Lung (tissue), 17 donors: ENCODE measurements at places on chromosomes 2 and 18. TPM values are rescaled to one million over a fixed set of nuclear protein-coding genes. Genes with fewer than 3 reads are reported as not detected.

The USP34 gene
- polyA plus RNA-seq, result 47.7 TPM

The GPR17 gene
- polyA plus RNA-seq, result 1.4 TPM

The UGT1A10 gene
- 0.14 TPM for polyA plus RNA-seq

The DSG2 gene
- polyA plus RNA-seq, result 16.4 TPM

The ASPRV1 gene
- 0.94 TPM for polyA plus RNA-seq

The RAPH1 gene
- polyA plus RNA-seq, result 7.2 TPM

The CABLES1 gene
- 10.3 TPM for polyA plus RNA-seq

The VWA3B gene
- 4.6 TPM for polyA plus RNA-seq

The AMER3 gene
- not detected for polyA plus RNA-seq

The GPR155 gene
- 1.7 TPM for polyA plus RNA-seq

The SKOR2 gene
- polyA plus RNA-seq, result not detected

The CD28 gene
- polyA plus RNA-seq, result 0.14 TPM

The KIF1A gene
- 0.14 TPM for polyA plus RNA-seq

The LRATD1 gene
- polyA plus RNA-seq, result 3.7 TPM

The ALPP gene
- 15.5 TPM for polyA plus RNA-seq

The LPIN2 gene
- polyA plus RNA-seq, result 22.3 TPM

The GLI2 gene
- 1.1 TPM for polyA plus RNA-seq

The GALNT14 gene
- 0.85 TPM for polyA plus RNA-seq

The HDAC4 gene
- 12.1 TPM for polyA plus RNA-seq

The ZNF804A gene
- 0.32 TPM for polyA plus RNA-seq

The MRPL33 gene
- 153 TPM for polyA plus RNA-seq

The GPN1 gene
- 29.7 TPM for polyA plus RNA-seq

The SLC66A2 gene
- 54.9 TPM for polyA plus RNA-seq

The RAD51AP2 gene
- polyA plus RNA-seq, result not detected

The EFR3B gene
- polyA plus RNA-seq, result 0.68 TPM

The GAL3ST2 gene
- polyA plus RNA-seq, result not detected

The CCDC178 gene
- 0.61 TPM for polyA plus RNA-seq

The FOXI3 gene
- not detected for polyA plus RNA-seq

The ALPI gene
- polyA plus RNA-seq, result not detected

The TBC1D8 gene
- polyA plus RNA-seq, result 24.1 TPM

The SERPINB3 gene
- polyA plus RNA-seq, result 29.0 TPM

The DLGAP1 gene
- polyA plus RNA-seq, result 0.98 TPM

The TACR1 gene
- 0.33 TPM for polyA plus RNA-seq

The PGAP1 gene
- 2.6 TPM for polyA plus RNA-seq

The CFAP65 gene
- polyA plus RNA-seq, result 3.9 TPM

The FASTKD2 gene
- 18.5 TPM for polyA plus RNA-seq

The CNRIP1 gene
- 9.0 TPM for polyA plus RNA-seq

The ELOA2 gene
- polyA plus RNA-seq, result not detected

The DCTN1 gene
- polyA plus RNA-seq, result 110 TPM

The GPD2 gene
- 8.1 TPM for polyA plus RNA-seq

The CFAP221 gene
- polyA plus RNA-seq, result 16.2 TPM

The EXOC6B gene
- 4.4 TPM for polyA plus RNA-seq

The KLHL29 gene
- 3.1 TPM for polyA plus RNA-seq

The MAPK4 gene
- polyA plus RNA-seq, result 10.7 TPM

The TCF23 gene
- 0.01 TPM for polyA plus RNA-seq
